ENCODE measurements at places on chromosomes 7 and 10.

GRCh38 chr7:141788296-141788695 lies 1.7 kb upstream of the TAS2R5 start:
- no peak for DNase-seq

GRCh38 chr10:17033529-17034260 lies 95.9 kb downstream of the CUBN start:
- DNase-seq: no peak

DNA sequence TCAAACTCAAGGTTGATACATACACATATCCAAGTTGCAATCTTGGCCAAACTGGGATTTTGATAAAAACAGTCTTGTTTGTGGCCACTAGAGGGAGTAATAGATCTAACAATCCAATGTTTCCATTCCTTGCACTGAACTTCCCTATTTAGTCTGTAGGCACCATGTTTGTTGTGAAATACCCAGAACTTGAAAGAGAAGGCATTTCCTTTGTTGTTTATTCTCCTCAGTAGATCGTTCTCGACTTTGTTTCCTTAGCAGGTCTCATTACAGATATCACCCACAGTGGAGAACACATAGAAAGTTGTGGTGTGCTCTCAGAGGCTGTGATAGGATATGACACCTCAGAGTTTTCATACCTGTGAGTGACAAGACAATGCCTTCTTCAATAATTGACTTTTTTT lies 70.3 kb upstream of the MXI1 start:
- peak; percentile 57 for DNase-seq

DNA sequence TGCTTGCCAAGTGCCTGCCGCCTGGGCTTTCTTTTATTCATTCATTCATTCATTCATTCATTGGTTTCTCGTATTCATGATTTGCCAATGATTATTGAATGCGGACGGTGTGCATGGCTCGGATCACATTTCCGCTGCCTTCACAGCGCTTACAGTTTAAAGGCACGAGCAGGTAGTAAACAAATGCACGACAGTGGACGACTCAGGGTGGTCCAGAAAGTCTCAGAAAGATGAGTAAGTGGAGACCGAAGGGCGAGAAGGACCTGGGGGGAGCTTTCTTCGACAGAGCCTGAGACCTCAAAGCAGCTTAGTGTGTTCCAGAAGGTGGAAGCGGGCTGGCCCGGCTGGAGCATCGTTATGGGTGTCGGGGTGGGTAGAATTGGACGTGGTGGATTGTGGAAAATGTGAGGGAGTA lies 506 bp downstream of the MCM10 start:
- no peak for DNase-seq

DNA sequence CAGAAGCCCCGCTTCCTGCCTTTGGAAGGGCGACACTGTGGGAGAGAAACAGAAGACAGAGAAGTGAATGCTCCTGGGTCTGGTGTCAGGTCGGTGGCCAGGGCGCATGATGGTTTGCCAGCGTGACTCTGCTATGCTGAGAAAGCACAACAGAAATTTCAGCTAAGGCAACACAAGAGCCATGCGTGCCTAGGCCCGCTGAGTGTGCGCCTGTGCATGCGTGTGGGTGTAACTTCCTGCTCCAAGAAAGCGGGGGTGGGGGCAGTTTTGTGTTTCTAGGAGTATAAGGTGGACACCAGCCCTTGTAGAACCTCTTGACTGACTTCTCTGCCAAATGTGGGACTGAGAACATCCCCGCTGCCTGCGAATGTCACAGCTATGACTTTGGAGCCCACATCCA lies 6.2 kb downstream of the IGFBP3 start:
- no peak for DNase-seq

- DNase-seq: no peak
Observed at GRCh38 chr10:93223336-93223735, 149.6 kb downstream of the CYP26A1 start.

GRCh38 chr10:13973742-13974141 lies 357.0 kb downstream of the FRMD4A start:
- no peak for DNase-seq

- peak; percentile 33 for DNase-seq
Observed at GRCh38 chr10:93438613-93439253, 43.4 kb downstream of the MYOF start.

All from NCI-H1436 (cell line).